CD4-positive, alpha-beta T cell treated with Interleukin-6 for 4 hours (primary cell): ENCODE measurements at places on chromosomes 5 and 9.
A peak's percentile ranks its signal among the peaks of the same experiment; 100 is the strongest.

DNA sequence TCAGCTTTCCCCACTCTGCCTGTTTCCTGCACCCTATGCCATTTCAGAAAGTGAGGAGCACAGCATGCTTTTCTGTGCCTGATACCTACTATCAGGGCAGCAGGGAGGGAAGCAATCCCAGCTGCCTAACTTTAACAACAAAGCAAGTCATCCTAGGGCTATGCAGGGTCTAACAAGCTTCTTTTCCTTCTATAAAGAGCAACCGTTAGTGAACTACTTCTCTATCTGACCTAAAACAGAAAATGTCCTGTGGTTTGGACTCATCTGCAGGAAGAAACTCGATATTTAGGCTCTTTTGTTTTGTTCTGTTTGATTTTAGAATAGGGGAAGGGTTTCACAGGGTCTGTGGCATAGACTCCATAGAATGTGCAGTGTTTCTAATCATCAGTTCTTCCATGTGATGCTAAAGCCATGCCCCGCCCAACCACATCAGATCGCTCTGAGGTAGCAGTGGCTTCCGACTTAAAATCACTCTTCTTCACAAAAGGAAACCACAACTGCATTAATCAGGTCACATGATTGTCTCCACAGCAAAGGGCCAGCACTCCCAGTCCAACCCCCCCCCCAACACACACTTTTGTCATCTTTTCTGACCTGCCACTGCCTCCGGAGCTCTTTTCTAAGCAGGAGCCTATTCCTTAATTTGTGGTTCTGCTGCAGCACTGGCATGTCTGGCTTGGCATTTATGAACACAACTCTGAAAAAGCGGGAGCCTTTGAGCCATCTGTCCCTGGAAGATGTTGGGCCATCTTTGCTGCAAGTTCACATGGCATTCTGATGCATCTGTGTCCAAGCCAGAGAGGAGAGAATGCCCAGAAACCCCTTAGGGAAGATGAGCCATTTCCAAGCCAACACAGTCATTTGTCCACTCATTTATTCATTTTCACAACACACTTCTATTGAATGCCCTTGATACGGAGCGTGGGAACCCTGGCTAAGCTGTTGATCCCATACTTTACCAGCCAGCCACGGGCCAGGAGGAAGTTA, 71.6 kb downstream of the CFAP90 start:
- DNase-seq, result no peak

DNA sequence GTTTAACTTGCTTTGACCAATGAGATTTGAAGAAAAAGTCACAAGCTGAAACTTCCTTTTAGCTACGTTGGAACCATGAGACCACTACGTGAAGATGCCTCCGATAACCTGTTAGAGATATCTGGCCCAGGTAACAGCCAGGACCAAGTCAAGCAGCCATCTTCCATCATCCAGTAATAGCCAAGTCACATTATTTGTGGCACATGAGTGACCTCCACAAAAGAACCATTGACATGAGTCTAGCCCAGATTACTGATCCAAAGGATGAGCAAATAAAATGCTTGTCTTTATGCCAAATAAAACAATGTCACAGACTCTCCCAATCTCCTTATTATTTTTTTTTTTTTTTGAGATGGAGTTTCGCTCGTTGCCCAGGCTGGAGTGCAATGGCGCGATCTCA, 1.6 kb downstream of the DEPDC1B start:
- DNase-seq, result no peak

GRCh38 chr9:75891771-75892215, 1.3 kb downstream of the PCSK5 start:
- DNase-seq, result peak; percentile 15

GRCh38 chr9:90432951-90433350, 209.7 kb downstream of the DIRAS2 start:
- DNase-seq, result no peak

- no peak for DNase-seq
Measured at GRCh38 chr5:139147483-139148087, 50.6 kb downstream of the SIL1 start.

DNA sequence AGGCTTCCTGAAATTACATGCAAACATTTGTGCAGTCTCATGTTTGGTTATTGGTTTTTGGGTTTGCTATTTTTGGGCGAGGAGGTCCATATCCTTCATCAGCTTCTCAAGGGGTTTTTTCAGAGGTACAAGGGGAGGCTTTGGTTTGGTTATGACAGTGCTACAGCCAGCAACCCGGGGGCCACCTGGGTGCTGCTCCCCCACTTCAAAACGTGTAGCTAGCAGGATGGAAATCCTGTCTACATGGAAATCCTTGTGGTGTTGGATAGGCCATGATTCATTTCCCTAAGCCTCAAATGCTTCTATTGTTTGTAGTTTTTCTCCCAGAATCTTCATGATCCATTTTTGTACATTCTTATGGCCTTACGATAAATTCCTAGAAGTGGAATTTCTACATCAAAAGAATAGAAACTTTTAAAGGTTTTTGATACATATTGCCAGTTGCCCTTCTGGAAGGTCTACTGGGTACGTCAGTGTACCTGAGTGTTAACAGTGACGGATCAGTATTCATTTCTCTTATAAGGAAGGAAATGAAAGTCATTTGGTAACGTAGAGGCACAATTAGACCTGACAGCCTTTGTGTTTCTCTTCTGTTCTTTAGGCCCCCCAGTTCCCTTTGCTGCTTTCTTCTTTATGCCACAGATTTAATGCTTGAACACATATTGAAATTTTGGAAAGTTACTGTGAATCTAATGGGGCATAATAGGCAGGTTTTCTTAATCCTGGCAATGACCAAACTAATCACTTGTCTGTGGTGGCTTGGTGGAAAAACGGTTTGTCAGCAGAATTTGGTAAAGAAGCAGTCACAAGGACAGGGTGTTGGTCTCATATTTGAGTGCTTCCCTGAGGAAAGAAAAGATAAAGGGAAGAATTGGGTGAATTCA, 69.7 kb upstream of the ABL1 start:
- DNase-seq, result no peak

DNA sequence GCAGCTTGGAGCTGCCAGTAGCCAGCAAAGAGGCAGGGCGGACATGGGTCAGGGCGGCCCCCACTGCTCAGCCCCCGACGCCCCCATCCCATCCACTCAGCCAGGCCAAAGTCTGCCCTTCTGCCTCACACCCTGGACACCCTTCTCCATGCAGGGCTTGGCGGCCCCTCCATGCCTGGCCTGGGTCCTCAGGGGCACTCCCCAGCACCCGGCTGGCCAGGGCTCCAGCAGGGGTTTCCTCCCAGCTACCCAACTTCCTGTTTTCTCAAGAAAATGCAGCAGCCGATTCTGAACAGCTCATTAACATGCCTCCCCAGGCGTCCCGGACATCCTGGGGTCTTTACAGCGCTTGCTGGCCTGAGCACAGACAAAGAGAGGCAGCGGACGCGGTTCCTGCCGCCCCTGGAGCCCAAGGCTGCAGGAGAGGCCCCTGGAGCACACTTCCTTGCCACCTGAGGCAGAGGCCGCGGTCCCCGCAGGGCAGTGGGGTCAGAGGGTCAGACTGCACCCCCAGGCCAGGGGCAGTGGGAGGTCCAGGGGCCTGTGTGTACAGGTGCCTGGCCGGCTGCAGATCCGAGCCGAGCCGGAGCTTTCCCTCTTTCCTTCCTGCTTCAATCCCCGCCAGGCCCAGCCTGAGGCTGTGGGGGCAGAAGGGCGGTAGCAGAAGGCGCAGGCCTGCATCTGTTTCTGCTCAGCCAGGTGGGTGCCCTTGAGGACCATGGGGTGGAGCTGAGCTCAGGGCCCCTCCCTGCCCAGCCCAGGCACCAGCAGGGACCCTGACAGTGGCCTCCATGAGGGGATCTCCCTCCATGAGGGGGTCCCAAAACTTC, 18.7 kb upstream of the NRARP start:
- peak; percentile 46 for DNase-seq

DNA sequence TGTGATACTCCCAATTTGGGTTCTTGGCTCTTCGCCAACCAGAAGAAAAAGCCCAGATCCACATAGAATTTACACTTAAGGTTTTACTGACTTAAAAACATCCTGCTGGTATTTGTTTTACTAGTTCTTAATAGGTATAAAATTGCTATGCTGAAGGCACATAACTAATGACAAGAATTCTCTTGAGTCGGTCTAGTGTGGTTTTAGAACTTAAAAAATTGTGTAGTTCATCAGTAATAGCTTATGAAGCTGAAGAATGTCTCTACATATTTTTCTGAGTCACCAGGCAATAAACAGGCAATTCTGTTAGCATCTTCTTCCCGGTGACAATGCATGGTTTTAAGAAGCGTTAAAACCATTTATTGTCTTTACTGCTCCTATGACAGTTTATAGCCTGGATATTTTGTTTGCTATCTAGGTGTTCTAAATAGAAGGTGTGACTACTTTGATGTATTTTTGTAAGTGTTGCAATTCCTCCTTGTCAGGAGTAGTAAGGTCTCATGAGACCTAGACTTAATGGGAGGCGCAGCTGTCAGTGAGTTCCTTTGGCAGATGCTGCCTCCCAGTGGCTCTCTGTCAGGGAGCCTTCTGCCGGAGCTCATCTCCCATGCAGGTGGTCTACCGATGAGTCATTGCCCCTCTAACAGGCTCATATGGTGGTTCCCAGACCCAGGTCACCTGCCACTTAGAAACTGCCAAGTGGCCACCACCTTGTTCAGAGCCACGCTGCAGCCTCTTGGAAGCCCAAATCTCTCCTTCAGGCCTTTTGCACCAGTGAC, 173.8 kb downstream of the MAST4 start:
- no peak for DNase-seq

GRCh38 chr9:99986642-99987041, 80.2 kb downstream of the STX17 start:
- no peak for DNase-seq

GRCh38 chr9:135744333-135745070, 42.5 kb downstream of the KCNT1 start:
- no peak for DNase-seq

- DNase-seq, result no peak
Measured at GRCh38 chr5:107812570-107813141, 141.9 kb upstream of the EFNA5 start.

GRCh38 chr5:11302663-11303062, 541.6 kb upstream of the DAP start:
- DNase-seq, result no peak

- DNase-seq, result no peak
Measured at GRCh38 chr9:87343816-87344430, 153.7 kb upstream of the DAPK1 start.

- DNase-seq, result peak; percentile 59
Measured at GRCh38 chr5:81749561-81750307, 1.2 kb downstream of the SSBP2 start.

DNA sequence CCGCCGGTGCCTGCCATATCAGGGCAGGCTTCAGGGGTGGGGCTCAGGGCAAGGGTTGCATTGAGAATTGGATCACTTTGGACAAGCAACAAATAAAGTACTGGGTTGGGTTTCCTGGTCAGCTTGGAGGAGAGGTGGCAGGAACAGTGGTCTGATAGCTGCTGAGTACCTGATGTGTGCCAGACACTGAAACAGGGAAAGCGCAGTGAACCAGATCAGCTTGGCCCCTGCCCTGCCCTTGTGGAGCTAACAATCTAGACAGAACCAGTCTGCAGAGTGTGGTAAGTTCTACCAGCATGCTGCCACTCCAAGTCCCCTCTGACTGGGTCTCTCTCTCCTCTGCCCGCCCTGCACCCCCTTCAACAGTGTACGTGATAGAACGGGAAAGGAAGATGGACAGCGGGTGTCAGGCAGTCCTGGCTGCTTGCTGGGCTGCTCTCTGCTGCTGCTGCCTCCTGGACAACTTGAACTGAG, 53.4 kb downstream of the CYSTM1 start:
- no peak for DNase-seq

DNA sequence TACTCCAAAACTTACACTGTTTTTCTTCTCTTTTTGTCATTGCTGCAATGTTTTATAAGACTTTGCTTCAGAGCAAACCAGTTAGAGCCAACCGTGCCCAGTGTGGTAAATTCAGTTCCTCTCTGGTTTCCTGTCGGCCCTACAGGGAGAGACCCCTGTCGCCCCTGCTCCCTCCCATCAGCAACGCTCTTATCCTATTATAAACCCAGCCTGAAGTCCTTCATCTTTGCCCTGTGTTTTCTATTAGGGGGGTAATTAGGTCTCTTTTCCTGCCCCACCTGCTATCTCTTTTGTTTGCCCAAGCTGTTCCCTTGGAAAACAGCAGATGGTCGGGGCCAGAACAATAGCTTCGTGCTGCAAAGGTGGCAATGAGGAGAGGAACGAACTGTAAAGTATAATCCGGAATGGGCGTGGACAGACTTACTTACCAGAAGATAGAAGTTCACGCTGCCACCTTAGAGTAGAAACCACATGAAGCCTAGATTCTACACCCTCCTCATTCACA, 21.4 kb upstream of the OTULINL start:
- peak; percentile 35 for DNase-seq

DNA sequence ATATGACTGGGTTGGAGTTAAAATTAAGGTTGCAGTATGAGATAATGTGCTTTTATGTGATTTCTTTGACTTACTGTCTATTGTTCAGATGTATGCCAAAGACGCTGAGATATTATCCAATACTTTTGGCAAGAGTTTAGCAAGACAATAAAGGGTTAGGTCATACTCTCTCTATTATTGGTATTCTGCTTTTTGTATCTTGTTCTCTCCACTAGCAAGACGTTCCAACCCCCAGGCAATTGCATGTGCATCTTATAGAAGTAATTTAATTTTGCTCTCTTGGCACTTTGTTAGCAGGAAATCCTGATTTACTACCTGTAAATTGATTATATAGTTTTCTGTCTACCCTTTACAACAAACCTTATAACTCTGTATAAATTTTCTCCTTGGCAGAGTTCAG, 1093.6 kb downstream of the CDH9 start:
- no peak for DNase-seq

GRCh38 chr9:84659313-84659712, 10.2 kb upstream of the NTRK2 start:
- no peak for DNase-seq

- no peak for DNase-seq
Measured at GRCh38 chr5:54545796-54546195, 28.2 kb downstream of the SNX18 start.

DNA sequence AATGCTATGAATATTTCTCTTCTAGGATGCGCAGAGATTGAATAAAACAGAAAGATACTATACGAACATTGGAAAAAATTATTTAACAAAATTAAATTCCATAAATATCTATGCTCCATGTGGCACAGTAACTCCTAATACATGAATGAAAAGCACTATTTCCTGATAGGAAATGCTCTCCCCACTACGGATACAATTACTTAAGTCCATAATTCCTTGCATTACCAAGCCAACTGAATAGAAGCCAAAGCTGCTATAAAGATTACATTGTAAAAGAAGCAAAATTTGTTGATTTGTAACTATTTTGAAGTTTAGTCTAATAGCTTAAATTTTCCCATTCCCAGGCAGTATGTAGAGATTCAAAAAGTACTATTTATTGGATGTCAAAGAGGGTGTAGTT, 61.8 kb upstream of the SNX2 start:
- DNase-seq, result no peak

- DNase-seq, result no peak
Measured at GRCh38 chr5:3996707-3997336, 401.2 kb downstream of the IRX1 start.
